ENCODE measurements at places on chromosomes 7 and 10. TPM values are rescaled to one million over a fixed set of nuclear protein-coding genes. Genes with fewer than 3 reads are reported as not detected.

DNA sequence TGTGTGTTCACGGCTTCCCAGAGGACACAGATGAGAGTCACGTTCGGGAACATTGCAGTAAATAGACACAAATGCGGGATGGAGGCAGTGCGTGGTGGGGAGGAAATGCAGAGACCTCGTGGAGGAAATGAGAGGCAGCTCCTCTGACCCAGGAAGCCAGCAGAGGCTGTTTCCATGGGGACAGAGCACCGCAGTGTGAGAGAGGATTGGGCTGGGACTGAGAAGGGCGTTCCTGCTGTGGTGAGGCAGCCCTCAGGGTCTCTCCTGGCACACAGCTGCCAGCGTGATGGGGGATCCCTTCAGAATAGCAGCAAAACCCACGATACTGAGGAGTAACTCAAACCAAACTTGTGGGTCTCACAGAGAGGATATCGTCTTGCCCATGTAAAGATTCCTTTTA lies 21.7 kb upstream of the BHLHA15 start:
- no peak overlapping the region for H3K27ac ChIP-seq
- no peaks in the 10 kb centered on the region for H3K27me3 ChIP-seq
- no peaks in the 10 kb centered on the region for H3K4me1 ChIP-seq
- DNase-seq, result no peak

- H3K36me3 ChIP-seq, result peaks cover 11% of the 10 kb centered on the region
- H3K27ac ChIP-seq, result no peak overlapping the region
- peaks cover 7% of the 10 kb centered on the region for H3K4me1 ChIP-seq
- DNase-seq, result no peak
- no peaks in the 10 kb centered on the region for H3K27me3 ChIP-seq
Observed at GRCh38 chr7:94561841-94562514, 52.4 kb downstream of the CASD1 start.

DNA sequence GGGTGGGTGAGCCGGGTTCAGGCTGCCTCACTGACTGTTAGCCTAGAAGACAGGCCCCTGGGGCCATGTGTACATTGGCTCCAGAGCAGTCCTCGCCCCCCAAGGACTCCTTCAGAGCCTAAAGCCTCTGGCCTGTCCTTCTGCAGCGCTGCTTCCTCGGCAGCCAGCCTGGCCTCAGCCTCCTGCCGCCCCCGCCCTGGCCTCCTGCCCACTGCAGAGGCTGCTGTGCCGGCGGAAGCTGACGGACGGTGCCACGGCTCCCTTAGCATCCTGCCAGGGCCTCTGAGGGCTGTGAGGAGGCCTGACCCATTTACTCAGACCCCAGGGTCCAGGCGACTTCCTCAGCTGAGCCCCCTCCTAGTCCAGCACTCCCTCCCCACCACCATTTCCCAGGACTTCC lies 4.9 kb downstream of the SRRM3 start:
- no peak overlapping the region for H3K4me3 ChIP-seq
- H3K27me3 ChIP-seq, result peaks cover 56% of the 10 kb centered on the region

DNA sequence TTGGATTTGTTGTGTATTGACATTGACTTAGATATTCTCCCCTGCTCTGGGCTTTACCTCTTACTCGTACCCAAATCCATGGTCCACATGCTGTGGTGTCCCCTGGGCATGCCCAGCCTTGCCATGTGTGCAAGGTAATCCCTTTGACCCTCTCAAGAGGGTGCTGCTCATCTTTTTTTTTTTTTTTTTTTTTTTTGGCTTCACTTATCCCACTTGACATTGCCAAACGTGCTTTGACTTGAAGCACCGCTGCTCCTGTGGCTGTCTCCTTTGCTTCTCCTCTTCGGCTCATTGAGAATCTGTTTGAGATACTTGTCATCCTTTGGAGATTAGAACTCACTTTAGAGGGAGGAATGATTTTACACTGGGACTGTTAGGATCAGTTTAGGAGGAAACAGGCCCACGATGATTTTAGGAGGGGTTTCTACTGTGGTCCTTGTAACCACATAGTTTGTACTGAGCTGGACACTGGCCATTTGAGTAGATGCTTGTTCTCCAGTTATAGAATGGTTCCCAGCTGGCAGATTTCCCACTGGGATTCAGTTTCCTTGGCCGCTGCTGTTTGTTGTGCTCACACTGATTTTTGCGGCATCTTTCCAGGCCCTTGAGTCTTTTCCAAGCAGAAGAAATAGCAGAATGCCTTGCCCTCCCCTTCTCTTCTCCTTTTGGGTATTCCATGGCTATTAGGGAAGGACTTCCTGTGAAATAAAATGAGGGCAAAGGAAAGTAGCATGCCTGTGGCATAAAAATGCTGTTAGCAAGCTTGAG lies 184.8 kb downstream of the AUTS2 start:
- H3K27ac ChIP-seq, result peak overlapping the region; percentile 52
- no peaks in the 10 kb centered on the region for H3K36me3 ChIP-seq
- H3K4me1 ChIP-seq, result peaks cover 55% of the 10 kb centered on the region
- no peaks in the 10 kb centered on the region for H3K27me3 ChIP-seq
- DNase-seq, result no peak

- peaks cover 3% of the 10 kb centered on the region for H3K4me1 ChIP-seq
- H3K4me3 ChIP-seq, result no peak overlapping the region
- H3K27ac ChIP-seq, result no peak overlapping the region
- H3K27me3 ChIP-seq, result no peaks in the 10 kb centered on the region
- peaks cover 18% of the 10 kb centered on the region for H3K36me3 ChIP-seq
Observed at GRCh38 chr10:75175046-75175445, 35.5 kb upstream of the VDAC2 start.

GRCh38 chr10:133394064-133394663 lies at the start of gene MTG1:
Gene MTG1 (plus strand): TSS chr10:133394157. CDS start chr10:133394221, 64 bp downstream.
- no peaks in the 10 kb centered on the region for H3K27me3 ChIP-seq
- H3K4me1 ChIP-seq, result peaks cover 13% of the 10 kb centered on the region
- peak; percentile 92 for DNase-seq
- H3K4me3 ChIP-seq, result peak within 1 kb of the TSS; percentile 95
- H3K27ac ChIP-seq, result peak within 1 kb of the TSS; percentile 97

DNA sequence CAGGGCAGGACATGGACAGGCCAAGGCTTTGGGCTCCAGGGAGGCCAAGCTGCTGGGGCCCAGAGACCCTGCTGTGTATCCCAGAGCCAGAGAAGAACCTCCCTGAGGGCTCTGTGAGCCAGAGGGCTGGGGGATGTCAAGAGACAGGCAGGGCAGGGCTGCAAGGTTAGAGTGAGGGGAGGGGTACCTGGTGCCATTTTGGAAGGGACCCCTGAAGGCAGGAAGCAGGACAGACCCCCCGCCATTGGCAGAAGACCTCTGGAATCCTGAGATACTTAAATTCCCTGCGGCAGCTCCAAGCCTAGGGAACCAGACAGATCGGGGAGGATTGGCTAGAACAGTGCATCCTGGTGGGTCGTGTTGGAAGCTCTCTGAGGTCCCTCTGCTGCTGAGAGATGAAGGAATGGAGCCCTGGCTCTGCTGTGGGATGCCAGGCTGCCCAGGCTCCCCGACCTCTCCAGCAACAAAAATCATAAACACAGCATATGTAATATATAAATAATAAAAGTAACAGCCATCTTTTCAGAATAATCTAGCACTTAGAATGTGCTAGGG lies 75.0 kb downstream of the LHPP start:
- no peak overlapping the region for H3K4me3 ChIP-seq
- no peak for DNase-seq
- H3K4me1 ChIP-seq, result peaks cover 4% of the 10 kb centered on the region
- no peaks in the 10 kb centered on the region for H3K36me3 ChIP-seq
- H3K27me3 ChIP-seq, result no peaks in the 10 kb centered on the region
- peak overlapping the region; percentile 67 for H3K27ac ChIP-seq

GRCh38 chr10:124561206-124561605 lies 99.6 kb downstream of the LHPP start:
- no peaks in the 10 kb centered on the region for H3K36me3 ChIP-seq
- no peak for DNase-seq
- H3K27ac ChIP-seq, result no peak overlapping the region
- H3K27me3 ChIP-seq, result peaks cover 13% of the 10 kb centered on the region
- peaks cover 8% of the 10 kb centered on the region for H3K4me1 ChIP-seq

DNA sequence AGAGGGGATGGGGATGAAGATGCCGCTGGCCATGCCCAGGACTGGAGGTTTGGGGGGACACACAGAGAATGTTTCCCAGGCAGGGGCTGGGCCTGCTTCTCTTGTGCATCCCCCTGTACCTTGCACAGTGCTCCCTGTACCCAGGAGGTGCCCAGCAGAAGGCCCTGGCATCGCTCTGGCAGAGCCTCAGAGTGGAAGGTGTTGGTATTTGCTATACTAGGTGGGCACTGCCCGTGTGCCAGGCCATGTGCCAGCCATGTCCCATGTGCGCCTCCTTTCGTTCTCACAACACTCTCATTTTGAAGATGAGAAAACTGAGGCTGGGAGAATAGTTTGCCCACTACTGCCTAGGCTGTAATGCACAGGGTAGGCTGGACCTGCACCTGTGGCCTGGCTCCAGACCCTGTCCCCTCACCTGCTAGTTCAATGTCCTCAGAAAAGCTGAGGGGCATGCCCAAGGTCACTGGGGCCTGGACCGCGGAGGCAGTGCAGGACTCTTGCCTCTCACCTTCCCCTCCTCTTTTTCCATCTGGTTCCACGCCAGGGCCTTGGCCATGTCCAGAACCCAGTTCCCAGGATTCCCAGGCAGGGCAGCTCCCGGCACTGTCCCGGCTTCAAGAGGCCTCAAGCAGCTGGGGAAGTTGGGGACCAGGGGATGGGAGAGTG lies 64.7 kb downstream of the GOLGA7B start:
- H3K4me3 ChIP-seq, result no peak overlapping the region
- peaks cover 84% of the 10 kb centered on the region for H3K27me3 ChIP-seq
- no peak overlapping the region for H3K27ac ChIP-seq
- no peak for DNase-seq
- no peaks in the 10 kb centered on the region for H3K36me3 ChIP-seq
- H3K4me1 ChIP-seq, result no peaks in the 10 kb centered on the region

DNA sequence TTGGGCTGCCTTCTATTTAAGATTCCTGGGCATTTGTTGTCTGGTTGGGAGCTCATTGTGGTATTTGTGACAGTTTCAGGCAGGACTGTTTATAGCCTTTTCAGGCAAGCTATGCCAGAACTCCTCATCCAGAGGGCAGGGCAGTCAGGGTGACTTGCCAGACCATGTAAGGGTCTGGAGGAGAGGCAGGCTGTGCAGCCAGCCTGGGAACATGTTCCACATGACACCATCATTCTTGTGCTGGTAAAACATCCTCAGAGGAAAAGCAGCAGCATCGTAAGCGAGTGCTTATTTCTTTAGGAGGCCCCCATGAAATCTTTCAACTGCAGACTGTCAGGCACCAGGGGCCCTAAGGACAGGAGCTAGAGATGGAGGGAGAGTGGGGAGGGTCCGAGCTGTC lies 44.0 kb upstream of the SORBS1 start:
- peaks cover 19% of the 10 kb centered on the region for H3K36me3 ChIP-seq
- DNase-seq, result no peak
- H3K4me3 ChIP-seq, result no peak overlapping the region
- no peaks in the 10 kb centered on the region for H3K27me3 ChIP-seq
- H3K27ac ChIP-seq, result peak overlapping the region; percentile 79

GRCh38 chr10:31515819-31516402 lies 196.9 kb downstream of the ZEB1 start:
- H3K4me1 ChIP-seq, result no peaks in the 10 kb centered on the region
- DNase-seq, result no peak
- H3K27ac ChIP-seq, result no peak overlapping the region
- peaks cover 5% of the 10 kb centered on the region for H3K27me3 ChIP-seq

DNA sequence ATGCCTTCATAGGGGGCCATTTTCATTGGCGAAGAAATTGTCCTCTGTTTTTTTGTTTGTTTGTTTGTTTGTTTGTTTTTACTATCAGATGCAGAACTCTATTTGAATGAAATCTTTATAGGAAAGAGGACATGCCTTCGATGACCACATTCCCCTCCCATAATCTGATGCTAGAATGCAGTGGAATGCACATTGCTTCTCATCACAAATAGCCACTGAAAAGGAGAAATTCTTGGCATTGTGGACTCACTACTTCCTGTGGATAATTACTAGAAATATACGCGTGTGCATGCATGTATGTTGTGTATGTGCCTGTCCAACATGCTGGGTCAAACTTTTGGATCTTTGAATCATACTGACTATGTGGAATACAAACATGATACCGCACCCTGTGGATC lies 70.5 kb upstream of the SFMBT2 start:
- no peak overlapping the region for H3K4me3 ChIP-seq
- DNase-seq, result no peak
- no peaks in the 10 kb centered on the region for H3K4me1 ChIP-seq

GRCh38 chr7:66267249-66267648 lies 62.1 kb downstream of the TPST1 start:
- no peak for DNase-seq
- no peak overlapping the region for H3K4me3 ChIP-seq
- H3K27ac ChIP-seq, result no peak overlapping the region
- no peaks in the 10 kb centered on the region for H3K27me3 ChIP-seq

- no peak overlapping the region for H3K27ac ChIP-seq
- no peak for DNase-seq
- no peaks in the 10 kb centered on the region for H3K4me1 ChIP-seq
- no peaks in the 10 kb centered on the region for H3K36me3 ChIP-seq
Observed at GRCh38 chr10:31081937-31082840, 50.5 kb upstream of the ZNF438 start.

DNA sequence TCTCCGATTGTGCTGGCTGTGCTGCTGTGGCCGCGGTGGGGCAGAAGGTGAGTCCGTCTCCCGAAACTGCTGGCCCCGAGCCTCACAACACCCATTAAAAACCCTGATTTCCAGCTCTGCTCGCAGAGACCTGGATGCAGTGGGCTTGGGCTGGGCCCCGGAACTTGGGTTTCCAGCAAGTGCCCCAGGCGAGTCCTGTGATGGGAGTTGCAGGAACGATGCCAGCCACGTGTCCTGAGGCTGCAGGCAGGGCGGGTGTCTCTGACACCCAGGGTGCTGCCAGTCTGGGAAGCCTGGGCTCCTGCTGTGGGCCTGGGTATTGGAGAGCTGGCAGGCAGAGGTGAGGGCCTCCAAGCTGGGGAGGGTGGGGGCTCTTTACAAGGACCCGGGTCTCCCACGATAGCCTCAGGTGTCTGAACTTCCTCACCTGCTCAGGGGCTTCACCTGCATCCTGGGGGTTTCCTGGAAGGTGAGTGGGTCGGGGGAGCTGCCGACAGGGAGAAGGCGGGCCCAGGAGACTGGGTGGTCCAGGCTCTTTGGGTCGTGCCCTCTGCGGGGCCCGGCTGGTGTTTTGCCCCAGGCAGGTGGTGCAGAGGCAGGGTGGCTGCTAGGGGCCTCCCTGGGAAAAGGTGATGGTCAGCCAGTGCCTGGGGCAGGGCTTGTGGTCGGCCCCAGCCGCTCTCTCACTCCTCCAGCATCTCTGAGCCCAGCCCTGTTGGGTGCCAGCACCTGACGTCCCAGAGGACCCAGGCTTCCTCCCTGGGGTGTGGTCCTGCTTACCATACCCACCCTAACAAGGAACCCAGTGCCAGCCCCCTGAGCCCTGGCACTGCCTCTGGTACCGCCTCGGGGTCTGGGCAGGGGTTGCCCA lies 180.3 kb downstream of the DNAJB6 start:
- H3K27me3 ChIP-seq, result peaks cover 11% of the 10 kb centered on the region
- no peaks in the 10 kb centered on the region for H3K4me1 ChIP-seq
- no peaks in the 10 kb centered on the region for H3K36me3 ChIP-seq
- H3K27ac ChIP-seq, result no peak overlapping the region
- peak; percentile 29 for DNase-seq

CNPY1 gene
- not detected for total RNA-seq

FAM25G gene
- not detected for total RNA-seq

HOXA4 gene
- 55.9 TPM for total RNA-seq

CUL1 gene
- 60.9 TPM for total RNA-seq

LEP gene
- not detected for total RNA-seq

FAM25C gene
- total RNA-seq, result not detected

PRKG1 gene
- total RNA-seq, result 37.0 TPM

EPHA1 gene
- 23.2 TPM for total RNA-seq

SPDYE9 gene
- 0.18 TPM for total RNA-seq

ACBD5 gene
- 23.1 TPM for total RNA-seq

MKI67 gene
- 44.0 TPM for total RNA-seq

ASZ1 gene
- total RNA-seq, result not detected

GIMAP6 gene
- not detected for total RNA-seq

SNCG gene
- 92.0 TPM for total RNA-seq

TWIST1 gene
- 120 TPM for total RNA-seq

ENTPD1 gene
- total RNA-seq, result 1.1 TPM

PNLIPRP3 gene
- total RNA-seq, result not detected

FBXO24 gene
- total RNA-seq, result 0.64 TPM

DOCK1 gene
- total RNA-seq, result 70.0 TPM

Measured in mesothelial cell of epicardium (in vitro differentiated cells).